Activated CD4-positive, alpha-beta T cell treated with anti-CD3 and anti-CD28 coated beads, Interleukin-10, Interleukin-2, amounts not matched to agents 100 ng/mL and 50 ng/mL, durations not matched to agents 16 hours and 8 hours (primary cell): ENCODE measurements at places on chromosomes 11 and 22.

GRCh38 chr11:44763121-44763820 is 36.5 kb downstream of the TSPAN18 start:
- DNase-seq: no peak

DNA sequence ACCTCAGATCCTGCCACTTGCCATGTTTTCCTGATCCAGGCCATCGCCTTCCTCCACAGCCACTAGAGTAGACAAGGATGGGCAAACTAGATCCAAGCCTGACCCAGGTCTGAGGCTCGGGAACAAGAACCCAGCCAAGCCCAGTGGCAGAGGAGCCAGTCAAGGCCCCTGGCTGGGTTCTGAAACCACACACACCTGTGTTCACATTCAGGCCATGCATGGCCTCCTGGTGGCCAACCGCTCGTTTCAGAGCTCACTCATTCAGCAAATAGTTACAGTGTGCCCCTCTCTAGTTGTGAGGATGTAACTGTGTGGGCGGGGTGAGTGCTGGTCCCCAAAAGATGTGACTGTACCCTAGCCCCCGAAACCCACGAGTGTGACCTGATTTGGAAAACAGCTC is 337.6 kb downstream of the CTTN start:
- DNase-seq: no peak

DNA sequence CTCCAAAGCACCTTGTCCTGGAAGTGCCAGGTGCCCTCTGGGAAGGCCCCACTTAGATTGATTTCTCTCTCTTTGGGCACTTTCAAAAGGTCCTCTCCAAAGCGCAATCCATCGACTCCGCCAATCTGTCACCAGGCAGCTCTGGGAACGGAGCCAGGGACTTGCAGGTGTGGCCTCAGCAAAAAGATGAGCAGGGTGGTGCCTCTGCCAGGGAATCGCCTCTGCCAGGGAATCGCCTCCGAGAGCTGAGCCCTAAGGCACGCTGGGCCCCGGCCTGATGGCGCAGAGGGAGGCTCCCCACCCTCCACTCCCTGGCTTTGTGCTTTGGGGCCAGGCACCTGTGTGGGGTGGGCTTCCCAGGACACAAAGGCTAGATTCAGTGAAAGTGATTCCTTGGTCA is 1391.3 kb downstream of the TBC1D22A start:
- DNase-seq: no peak

DNA sequence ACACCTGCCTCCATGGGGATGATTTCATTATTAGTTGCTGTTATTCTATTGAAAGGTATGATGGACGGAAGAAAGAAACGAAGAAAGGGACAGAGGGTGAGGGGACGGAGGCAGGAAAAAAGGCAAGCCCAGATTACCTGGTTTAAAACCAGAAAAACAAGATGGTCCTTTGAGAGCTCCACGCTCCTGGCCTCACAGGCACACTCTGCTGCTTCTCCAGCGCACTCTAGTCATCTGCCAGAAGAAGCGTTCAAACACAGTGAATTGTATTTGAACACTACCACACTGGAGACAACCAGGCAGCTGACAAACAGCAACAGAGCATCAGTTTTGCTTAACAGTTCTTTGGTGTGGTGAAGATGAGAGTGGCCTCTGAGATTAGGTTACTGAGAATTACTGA is 216.9 kb downstream of the CADM1 start:
- no peak for DNase-seq

GRCh38 chr11:120180551-120181232 is 30.1 kb upstream of the OAF start:
- DNase-seq: no peak

DNA sequence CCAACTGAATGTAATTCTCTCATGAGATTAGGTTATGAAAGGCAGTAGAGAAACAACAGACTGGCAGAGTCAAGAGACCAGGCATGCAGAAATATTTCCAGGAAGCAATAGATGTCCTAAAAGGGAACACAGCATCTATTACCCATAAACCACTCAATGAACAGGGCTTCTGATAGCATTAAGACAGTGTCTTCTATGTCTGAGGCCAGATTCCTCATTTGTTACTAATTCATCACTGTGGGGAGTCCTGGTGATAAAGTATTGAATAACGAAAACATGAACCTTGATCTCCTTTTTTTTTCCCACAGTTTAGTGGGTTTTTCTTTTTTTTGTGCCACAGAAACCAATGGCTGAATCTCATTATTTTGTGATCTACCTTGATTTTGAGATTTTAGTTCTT is 339.0 kb downstream of the METTL15 start:
- no peak for DNase-seq

DNA sequence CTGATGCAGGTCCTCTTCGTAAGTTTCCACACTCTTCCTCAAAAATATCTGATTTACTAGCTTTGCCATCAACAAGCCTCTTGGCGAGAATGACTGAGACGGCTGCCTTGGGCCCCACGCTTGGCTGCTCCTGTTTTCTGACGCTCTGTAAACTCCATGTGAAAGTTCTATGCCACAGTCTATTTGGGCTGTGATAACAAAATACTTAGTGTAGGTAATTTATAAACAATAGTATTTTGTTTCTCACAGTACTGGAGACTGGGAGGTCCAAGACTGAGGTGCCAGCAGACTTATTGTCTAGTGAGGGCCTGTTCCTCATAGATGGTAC is 123.2 kb upstream of the SORL1-AS1 start:
- no peak for DNase-seq

GRCh38 chr11:133724116-133724515 is 121.2 kb downstream of the SPATA19 start:
- DNase-seq: no peak

DNA sequence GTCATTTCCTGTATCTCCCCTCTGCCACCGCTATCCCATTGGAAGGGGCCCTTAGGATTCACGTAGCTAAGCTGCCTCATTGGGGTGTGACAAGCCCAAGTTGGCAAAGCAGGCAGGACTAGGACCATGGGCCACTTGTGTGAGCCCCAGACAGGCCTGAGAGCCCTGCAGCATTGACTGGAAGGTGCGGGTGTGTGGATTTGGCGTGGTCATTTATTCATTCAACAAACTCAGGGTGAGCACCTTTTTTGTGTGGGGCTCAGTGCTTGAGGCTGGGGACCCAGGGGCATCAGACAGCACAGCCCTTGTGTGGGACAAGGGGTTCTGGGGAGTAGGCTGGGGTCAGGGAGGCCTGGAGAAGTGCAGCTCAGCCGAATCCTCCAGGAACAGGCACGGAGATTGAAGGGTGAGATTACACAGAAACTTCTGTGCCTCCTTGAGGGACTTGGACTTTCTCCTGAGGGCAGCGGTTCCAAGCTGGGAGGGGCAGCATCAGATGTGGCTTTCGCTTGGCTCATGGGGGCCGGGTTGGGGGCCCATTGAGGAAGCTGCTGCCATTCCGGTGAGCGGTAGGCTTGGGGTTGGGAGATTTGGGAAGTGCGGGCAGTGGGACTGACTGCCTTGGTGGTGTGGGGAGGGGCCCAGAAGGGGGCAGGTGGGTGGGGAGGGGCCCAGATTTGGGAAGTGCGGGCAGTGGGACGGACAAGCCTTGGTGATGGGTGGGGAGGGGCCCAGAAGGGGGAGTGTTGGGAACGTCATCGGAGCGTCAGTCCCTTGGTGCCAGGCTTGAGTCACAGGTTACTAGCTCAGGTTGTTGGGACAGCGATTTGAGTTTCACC is 11.9 kb downstream of the MGAT3 start:
- no peak for DNase-seq

- no peak for DNase-seq
Measured at GRCh38 chr11:111797145-111797581, 31.0 kb upstream of the PPP2R1B start.

DNA sequence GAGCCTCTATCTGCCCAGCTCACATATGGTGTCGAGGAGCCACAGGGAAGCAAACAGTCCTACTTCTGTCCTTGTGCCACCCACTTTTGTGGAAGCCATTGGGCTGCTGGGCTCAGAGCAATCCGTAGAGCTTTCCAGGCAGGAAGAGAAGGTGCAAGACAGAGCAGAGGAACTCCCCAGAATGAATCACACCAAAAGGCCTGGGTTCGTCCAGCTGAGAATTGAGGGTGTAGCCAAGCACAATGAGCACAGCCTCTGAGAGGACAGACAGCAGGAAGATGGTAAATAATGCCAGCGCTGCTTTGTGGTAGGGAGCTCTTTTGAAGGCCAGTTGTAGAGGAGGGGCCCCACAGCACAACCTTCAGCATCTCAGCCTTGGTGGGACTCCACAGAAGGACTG is 237.8 kb downstream of the GRIK4 start:
- no peak for DNase-seq

DNA sequence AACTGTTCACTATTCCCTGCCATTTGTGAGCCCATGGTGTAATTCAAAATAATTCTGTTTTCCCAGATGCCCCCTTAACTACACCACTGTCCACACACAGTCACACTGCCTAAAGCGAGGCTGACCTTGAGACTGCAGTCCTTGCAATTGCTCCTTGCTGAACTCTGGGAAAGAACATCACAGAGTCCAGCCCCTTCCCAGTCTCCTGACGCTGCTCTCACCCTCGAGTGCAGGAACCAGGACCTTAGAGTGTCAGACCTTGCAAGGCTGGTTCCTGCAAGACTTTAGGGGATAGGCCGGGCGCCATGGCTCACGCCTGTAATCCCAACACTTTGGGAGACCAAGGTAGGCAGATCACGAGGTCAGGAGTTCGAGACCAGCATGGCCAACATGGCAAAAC is 33.6 kb downstream of the AHNAK start:
- DNase-seq: no peak

DNA sequence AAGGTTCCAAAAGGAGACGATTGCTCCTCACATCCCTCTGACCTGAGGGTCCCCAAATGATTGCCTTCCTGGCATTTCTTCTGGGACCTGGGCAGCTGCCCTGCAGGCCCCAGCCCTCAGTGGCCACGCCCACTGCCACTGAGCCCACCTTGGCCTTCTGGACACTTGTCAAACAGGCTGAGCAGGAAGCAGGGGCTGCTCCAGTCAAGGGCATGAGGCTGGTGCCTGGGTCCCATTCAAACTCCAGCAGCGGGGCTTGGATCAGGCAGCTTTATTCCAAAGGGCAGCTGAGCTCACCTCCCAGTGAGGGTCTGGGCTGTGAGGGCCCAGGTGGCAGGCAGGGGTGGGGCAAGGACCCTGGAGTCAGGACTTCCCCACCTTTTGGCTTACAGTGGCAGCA is 13.6 kb downstream of the KCTD17 start:
- no peak for DNase-seq

- no peak for DNase-seq
Measured at GRCh38 chr11:100941033-100941432, 188.6 kb downstream of the PGR start.

GRCh38 chr11:22785251-22785650 is 44.4 kb downstream of the SVIP start:
- no peak for DNase-seq

GRCh38 chr11:128048121-128048520 is 539.2 kb downstream of the ETS1 start:
- DNase-seq: no peak

GRCh38 chr11:46305295-46305694 is 27.8 kb downstream of the CREB3L1 start:
- no peak for DNase-seq

DNA sequence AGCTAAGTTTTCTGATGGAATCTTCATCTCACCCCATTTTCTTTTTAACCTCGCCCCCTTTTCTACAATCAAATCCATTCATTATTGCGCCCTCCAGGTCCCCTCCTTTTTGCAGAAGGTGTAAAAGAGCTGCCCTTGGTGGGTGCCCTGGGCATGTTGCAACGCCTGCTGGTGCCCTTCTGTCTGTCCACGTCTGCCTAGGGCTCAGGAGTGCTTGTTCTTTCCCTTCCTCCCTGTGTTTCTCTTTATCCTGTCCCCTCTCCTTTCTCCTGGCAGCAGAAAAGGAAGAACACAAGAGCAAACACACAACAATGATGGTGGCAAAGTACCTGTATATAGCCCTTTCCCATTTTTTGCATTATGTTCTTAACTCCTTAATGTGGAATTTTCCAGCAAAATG is 6.2 kb upstream of the TLCD5 start:
- DNase-seq: no peak

DNA sequence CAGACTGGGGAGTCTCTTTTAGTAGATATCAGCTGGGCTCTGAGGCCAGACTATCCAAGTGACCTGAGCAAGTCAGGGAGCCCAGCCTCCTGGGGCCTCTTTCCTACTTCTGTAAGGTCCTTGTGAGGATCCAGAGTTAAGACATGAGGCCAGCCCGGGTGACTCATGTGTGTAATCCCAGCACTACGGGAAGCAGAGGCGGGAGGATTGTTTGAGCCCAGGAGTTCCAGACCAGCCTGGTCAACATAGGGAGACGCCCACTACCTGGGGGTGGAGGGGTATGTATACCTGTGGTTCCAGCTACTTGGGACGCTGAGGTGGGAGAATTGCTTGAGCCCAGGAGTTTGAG is 36.9 kb upstream of the POLA2 start:
- DNase-seq: no peak

DNA sequence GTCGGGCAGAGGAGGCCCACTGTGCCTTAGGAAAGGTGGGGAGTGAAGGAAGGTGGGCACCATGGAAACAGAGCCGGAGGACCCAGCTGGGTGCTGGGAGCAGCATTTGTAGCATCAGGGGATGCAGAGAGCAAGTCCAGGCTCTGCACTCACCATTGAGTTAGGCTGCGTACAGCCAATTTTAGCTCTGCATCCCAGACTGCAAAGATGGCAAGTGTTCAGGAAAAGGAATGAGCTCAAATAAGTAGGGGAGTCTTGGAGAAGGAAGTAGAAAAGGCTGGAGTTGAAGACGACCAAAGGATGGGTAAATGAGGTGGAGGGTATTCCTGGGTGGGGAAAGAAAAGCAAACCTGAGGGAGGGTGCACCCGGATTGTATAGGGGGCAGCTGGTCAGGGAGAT is 31.6 kb upstream of the ETS1 start:
- no peak for DNase-seq

DNA sequence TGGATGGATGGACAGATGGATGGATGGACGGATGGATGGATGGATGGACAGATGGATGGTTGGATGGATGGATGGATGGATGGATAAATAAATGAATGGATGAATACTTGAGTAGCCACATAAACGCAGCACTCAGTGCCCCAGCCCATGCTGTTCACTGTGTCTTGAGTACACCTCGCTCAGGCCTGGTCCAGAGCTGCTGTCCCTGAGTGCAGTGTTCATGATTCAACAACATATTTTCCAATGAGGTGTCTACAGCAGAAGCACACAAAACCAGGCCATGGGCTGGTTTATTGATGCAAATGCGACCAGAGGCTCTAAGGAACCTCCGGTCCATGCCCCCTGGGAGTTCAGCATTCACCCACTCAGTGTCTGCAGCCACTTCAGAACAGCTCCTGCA is 584.3 kb downstream of the BRD1 start:
- no peak for DNase-seq

DNA sequence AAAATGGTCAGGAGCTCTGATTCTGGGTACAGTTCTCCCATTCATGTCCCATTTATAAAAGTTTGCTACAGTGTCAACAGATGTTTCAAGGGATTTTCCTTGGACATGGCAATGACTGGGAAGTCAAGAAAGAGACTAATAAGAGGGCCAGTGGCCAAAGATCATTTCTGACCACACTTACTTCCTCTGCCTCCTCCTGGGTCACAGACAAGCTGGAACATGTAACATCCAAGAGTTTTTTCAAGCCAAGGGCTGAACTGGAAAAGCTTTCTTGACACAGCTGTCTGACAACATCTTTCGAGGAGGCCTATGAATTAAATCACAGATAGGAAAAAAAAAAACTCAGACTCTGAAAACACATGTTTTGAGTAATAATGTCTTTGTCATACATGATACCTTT is 8.7 kb downstream of the COMMD9 start:
- no peak for DNase-seq
